Stimulated activated CD8-positive, alpha-beta memory T cell treated with anti-CD3 and anti-CD28 coated beads, Interleukin-2, amount 100 ng/mL, for 48 hours (primary cell): ENCODE measurements at places on chromosomes 11 and 22.

- no peak for DNase-seq
Observed at GRCh38 chr22:37726241-37726887, 29.5 kb downstream of the TRIOBP start.

GRCh38 chr22:38879108-38879729 lies 7.2 kb upstream of the CBX6 start:
- DNase-seq: no peak

- no peak for DNase-seq
Observed at GRCh38 chr11:132644520-132645239, 887.6 kb downstream of the OPCML start.

GRCh38 chr11:61295596-61295926 lies 445 bp upstream of the VWCE start:
- no peak for DNase-seq

DNA sequence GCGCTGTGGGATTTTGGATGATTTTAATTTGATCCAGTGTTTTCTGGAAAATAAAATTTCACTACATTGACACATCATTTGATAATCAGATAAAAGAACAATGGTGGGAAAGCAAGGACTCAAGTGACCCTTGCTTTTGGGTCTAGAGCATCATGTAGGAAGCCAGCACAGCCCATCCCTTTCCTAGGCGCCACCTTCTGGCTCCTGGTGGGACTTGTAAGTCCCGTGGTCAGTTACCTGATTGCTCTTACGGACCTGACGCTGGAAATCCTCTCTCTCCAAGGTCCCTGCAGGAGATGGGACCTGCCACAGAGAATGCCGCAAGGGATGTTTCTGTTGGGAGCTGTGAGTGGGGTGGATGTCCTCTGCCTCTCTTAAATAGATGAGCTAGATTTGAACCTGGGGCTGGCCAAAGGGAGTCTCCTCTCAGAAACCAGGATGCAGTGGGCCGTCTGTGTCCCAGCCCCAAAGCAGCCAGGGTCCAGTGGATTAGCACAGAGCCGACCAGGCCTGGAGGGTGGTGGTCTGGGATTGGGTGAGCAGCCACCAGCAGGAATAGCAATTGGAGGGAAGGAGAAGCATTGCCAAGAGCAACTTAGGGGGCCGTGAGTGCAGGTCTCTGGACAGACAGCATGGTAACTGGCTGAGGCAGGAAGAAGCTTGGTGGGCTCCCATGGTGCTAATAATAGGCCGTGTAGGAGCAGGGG lies 21.7 kb downstream of the TIMP3 start:
- no peak for DNase-seq

DNA sequence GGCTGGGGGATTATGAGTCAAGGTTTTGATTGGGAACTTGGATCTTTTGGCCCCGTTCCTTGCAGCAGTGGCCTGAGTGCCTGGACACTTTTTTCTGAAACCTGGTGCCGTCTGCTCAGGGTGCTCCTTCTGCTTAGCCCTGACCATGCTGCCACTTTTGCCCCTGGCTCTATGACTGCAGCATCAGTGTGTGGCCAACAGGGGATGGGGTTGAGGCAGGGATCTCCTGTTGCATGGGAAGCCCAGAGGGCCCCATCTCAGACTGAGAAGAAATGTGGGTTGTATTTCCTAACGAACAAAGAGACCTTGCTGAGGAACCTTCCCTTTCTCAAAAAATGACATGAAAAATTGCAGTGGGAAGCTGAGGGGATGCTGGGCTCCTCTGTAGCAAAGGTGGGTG lies 18.7 kb downstream of the POU2F3 start:
- DNase-seq: no peak

DNA sequence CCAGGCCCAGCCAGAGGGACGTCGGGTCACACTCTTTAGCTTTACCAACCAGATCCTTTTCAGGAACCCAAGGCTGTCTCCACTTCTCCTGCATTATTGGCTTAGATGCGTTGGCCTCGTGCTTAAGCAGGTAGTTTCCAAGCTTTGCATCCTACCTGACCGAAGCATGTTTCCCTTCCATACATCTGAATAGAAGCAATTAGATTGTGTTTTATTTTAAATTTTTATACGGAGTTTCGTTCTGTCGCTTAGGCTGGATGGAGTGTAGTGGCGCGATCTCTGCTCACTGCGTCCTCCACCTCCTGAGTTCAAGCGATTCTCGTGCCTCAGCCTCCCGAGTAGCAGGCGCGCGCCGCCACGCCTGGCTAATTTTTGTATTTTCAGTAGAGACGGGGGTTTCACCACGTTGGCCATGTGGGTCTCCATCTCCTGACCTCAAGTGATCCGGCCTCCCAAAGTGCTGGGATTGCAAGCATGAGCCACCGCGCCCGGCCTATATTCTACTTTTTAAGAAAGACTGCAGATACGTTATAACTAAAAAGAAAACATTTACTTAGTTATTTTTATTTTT lies 677 bp downstream of the DYNC2H1 start:
- DNase-seq: no peak

DNA sequence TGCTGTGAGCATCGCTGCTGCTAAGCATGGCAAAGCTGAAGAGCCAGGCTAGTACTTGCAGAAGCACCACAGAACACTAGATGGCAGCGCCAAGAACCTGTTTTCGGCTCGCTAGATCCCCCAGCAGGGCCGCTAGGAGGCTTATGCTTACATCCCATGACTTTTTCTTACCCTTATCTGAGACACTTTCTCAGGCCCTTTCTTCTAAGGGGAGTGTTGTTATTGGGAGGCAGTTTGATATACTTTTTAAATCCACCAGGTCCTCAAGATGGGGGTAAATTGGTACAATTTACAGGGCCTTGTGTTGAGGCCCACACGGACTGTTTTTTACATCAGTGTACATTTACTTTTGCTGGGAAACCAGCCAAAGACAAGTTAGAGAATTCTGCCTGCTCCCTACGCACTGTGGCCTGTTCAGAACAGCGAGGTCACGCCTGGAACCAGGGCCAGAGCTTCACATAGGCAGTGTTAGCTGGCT lies 4.0 kb downstream of the TRIM6 start:
- DNase-seq: peak; percentile 36

DNA sequence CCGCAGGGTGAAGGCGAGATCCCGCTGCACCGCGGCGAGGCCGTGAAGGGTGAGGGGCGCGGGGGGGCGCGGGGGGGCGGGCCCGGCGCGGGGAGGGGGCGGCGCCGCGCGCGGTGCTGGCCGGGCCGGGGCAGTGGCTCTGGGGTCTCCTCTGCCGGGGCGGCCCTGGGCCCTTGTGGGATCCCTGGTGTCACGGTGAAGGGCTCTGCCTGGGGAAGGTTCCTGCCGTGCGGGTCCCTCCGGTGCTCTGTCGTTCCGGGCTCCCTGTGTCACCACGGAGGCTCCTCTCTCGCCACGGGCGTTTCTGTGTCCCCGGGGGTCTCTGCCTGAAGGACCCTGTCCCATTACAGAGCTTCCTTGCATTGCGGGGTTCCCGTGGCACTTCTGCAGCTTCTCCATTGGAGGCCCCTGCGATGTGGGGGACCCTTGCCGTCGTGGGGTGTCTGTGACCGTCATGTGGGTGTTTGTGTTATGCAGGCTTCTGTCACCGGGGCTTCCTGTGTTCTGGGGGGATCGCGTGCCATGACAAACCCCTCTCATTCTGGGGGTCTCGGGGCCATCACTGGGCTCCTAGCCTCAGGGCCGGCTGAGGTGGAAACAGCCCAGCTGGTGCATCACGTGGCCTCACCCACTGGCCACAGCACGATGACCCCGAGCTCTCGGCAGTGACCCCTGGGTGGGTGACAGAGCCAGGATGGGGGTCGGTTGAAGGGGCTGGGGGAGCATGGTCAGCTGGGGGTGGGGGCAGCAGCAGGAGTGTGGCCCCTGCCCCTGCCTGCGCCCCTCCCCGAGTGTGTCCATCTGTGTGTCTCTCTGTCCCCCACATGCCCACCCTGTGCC lies 25.3 kb downstream of the SHANK3 start:
- DNase-seq: no peak

GRCh38 chr11:96061730-96062129 lies 137.8 kb upstream of the MTMR2 start:
- no peak for DNase-seq

GRCh38 chr11:132318421-132319157 lies 948.2 kb downstream of the NTM start:
- no peak for DNase-seq

GRCh38 chr11:64074239-64074638 lies 38.5 kb downstream of the FLRT1 start:
- no peak for DNase-seq

- no peak for DNase-seq
Observed at GRCh38 chr11:72222106-72222891, 2.3 kb upstream of the INPPL1 start.
